ENCODE measurements at places on chromosomes 2 and 18.

DNA sequence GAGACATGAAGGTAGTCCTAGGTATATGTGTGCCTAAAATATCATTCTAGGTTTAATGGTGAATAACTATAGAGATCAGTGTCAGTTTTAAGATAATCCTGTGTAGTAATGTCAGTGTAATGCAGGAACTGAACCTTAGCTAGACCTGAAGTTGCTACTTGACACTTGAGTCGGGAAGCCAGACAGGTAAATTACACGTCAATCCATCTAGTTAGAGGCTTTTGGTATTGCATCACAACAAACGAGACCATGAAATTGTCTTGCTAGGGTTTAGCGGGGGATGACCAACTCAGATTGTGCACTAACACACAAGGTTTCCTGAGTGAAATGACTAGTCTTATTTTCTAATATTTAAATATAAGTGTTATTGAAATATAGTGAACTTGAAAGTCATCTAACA lies 2.0 kb downstream of the YPEL5 start:
- DNase-seq, result no peak

DNA sequence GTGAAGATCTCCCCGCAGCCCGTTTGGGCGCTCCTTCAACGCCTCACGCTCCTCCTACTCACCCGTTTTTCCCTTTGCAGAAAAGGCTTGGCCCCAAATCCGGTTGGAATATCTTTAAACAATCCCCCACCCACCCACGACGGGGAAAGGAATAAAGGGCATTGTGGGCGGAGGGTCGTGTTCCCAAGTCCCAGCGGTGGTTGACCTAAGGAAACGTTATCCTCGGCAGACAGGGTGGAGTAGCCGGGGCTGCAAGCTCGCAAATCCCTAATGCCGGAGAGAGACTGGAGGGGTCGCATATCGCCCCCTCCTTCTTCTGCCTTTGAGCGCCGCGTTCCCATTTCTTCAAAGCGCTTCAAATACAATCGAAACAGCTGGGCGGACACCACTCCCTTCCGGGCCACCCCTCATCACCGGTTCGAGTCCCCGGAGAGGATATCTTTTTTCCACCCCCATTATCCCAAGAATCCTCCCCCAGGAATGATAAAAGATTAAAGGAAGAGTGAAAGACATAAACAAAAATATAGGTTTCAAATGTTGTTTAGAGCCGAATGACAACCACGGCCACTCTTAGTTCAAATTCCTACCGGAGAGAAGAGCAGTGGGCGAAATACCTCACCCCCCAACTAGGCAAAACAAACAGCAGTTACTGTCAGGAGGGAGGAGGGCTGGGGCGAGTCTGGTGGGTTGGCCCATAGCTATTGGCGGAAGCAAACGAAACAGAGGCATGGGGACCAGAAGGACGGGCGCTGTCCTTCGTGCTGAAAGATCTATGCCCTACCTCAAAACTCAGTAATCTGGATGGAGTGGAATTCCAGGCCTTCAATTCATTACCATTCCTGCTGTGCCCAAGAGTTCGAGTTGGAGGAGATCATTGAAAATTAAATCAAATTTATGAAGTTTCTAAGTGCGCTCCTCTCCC lies 2.8 kb upstream of the GAD1 start:
- DNase-seq, result no peak

GRCh38 chr2:64754570-64754969 lies 100.9 kb upstream of the SERTAD2 start:
- DNase-seq, result no peak

DNA sequence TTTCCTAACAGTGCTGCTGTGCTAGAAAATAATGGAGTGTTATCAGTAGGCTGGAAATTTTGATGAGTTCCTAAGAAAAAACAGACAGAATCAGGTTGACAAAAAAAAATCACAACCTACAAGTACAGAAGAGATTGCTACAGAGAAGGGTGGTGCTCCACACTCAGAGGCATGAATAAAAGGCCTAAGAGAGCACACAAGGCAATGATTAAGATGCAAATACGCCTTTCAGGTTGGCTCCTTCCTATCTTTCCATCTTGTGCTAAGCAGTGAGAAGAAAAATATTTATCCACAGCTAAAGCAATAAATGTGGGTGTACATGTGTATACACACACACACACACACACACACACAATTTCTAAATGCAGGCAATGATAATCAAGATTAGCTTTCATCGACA lies 130.6 kb upstream of the UBE2E3 start:
- DNase-seq, result no peak

DNA sequence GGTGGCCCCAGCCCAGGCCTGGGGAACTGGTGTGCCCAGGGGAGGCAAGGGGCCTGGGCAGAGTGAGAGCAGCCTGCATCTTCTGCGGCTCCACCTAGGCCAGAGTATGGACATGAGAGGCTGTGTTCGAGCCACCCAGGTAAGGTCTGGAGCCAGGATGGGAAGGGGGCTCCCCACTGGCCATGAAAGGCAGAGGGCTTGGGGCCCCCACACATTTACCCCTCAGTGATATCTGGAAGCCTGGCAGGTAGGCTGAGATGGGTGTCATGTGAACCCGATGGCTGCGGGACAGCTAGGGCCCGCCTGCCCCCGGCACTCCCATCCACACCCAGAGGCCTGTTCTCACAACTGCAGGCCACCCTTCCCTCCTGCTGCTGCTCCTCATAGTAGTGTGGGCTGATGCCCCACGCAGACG lies 13.2 kb downstream of the ADRA2B start:
- no peak for DNase-seq

DNA sequence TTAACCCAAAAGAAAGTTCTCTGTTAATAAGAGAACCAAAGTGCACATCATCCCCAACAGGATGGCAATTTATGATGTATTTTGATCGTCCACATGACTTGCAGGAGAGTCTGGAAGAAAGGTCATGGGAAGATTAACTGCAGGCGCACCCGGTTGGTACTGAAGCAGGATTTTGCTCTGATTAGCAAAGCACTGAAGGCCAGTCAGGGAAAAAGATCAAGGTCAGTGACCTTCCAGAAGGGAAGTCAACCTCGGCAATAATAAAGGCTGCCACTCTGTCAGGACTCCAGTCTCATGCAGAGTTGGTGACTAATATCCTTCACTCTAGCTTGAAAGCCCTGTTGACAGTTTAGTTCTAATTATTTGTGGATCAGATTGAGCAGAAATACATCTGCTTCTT lies 432.7 kb upstream of the RAB12 start:
- DNase-seq, result no peak

DNA sequence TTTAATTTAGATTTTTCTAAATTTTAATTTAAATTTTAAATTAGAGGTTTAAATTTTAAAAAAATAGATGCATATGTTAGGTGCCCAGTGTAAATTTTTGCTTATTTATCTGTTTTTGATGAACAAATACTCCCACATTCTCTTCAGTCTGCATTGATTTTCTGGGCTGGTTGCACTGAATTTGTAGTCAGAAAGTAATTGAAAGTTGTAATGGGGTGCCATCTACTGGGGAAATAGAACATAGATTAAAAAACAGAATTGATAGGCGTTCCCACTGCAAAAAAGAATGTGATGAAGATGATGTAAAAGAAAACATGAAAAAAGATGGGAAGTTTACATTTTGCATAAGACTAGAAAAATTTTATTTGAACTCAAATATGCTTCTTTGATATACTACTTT lies 51.7 kb upstream of the CCDC85A start:
- peak; percentile 13 for DNase-seq

GRCh38 chr2:203583084-203583695 lies 48.1 kb upstream of the RAPH1 start:
- no peak for DNase-seq

- DNase-seq, result no peak
Observed at GRCh38 chr18:63162271-63163014, 157.1 kb downstream of the BCL2 start.

GRCh38 chr18:75783566-75784281 lies 356.2 kb upstream of the SMIM21 start:
- DNase-seq, result no peak

DNA sequence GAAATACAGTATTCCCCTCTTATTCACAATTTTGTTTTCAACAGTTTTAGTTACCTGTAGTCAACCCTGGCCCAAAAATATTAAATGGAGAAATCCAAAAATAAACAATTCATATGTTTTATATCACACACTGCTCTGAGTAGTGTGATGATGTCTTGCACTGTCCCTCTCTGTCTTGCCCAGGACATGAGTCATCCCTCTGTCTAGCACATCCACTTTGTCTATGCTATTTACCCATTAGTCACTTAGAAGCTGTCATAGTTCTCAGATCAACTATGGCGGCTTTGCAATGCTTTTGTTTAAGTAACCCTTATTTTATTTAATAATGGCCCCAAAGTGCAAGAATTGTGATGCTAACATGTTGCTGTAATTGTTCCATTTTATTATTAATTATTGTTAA lies 380.6 kb upstream of the REG3G start:
- DNase-seq, result no peak

- DNase-seq, result no peak
Observed at GRCh38 chr18:2354292-2354691, 217.0 kb downstream of the METTL4 start.

GRCh38 chr2:135904341-135904989 lies 28.2 kb upstream of the MCM6 start:
- DNase-seq, result no peak

DNA sequence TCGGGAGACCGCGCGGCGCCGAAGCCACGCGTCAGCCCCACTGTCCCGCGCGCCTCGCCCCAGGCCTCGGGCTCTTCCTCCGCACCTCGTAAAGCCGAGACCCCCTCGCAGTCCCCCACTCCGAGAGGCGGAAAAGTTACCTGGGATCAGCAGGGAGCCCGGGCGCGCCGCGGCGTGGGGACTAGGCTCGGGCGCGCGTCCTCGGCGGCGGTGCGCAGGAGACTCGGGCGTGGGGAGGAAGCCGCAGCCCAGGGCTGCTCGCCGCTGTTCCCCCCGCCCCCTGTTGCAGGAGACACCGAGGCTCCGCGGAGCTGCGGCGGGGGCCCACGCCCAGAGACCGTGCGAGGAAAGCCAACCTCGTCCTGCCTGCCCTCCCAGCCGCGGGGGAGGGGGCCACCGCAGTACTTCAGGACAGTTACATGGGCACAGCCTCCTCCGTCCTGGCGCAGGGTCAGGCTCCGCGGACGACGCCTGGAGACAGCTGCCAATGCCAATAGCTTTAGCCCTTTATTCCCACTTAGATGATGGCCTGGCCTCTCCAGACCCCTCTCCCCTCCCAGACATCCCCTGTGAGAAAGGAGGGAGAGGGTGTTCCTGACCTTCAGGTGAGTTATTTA lies at the start of gene EPB41L3:
TSS of gene EPB41L3 (minus strand) at position 225 of the 617 bp plus-strand sequence. CDS start 54,814 bp downstream, outside the sequence.
- no peak for DNase-seq

- no peak for DNase-seq
Observed at GRCh38 chr2:98438190-98439133, 6.2 kb upstream of the INPP4A start.

GRCh38 chr2:139218181-139218580 lies 438.0 kb upstream of the NXPH2 start:
- DNase-seq, result no peak

DNA sequence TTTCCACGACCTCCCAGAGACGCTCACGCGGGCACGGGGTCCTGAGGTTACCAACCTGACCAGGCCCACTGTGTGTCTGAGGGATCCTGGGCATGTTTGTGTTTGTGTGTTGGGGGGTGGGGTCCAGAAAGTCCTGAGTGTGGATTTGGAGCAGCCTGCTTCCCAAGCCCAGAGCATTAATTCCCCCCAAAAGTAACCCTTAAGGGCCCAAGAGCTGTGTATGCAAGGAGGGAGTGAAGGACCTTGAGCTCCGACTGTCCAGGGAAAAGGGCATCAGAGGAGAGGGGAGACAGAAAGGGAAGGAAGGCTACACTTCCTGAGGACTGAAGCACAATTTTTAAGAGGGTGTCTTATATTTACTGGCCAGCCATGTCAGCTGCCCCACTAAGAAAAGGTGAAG lies 5.2 kb upstream of the SIX3 start:
- no peak for DNase-seq

GRCh38 chr2:152097290-152097800 lies 1.5 kb downstream of the CACNB4 start:
- DNase-seq, result no peak

- no peak for DNase-seq
Observed at GRCh38 chr18:23114911-23115310, 20.4 kb upstream of the CABLES1 start.

DNA sequence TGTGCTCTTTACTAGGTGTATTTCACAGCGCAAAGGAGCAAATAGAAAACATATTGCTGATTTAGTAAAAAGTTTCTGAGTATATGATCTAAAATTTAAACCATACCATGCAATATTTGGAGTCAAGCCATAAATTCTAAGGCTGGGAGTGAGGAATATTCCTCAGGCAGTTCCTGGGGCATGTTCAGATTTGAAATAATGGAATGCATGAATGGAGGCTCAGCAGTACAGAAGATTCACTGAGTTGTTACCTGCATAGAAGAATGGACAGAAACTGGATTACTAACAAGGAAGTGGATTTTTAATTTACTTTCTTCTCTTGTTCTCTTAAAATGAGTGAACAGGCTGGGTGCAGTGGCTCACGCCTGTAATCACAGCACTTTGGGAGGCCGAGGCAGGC lies 441.0 kb upstream of the MAP2 start:
- no peak for DNase-seq

GRCh38 chr2:9212661-9213411 lies 6.2 kb downstream of the ASAP2 start:
- DNase-seq, result no peak

- peak; percentile 24 for DNase-seq
Observed at GRCh38 chr2:46776687-46777327, 138.8 kb downstream of the MCFD2 start.

DNA sequence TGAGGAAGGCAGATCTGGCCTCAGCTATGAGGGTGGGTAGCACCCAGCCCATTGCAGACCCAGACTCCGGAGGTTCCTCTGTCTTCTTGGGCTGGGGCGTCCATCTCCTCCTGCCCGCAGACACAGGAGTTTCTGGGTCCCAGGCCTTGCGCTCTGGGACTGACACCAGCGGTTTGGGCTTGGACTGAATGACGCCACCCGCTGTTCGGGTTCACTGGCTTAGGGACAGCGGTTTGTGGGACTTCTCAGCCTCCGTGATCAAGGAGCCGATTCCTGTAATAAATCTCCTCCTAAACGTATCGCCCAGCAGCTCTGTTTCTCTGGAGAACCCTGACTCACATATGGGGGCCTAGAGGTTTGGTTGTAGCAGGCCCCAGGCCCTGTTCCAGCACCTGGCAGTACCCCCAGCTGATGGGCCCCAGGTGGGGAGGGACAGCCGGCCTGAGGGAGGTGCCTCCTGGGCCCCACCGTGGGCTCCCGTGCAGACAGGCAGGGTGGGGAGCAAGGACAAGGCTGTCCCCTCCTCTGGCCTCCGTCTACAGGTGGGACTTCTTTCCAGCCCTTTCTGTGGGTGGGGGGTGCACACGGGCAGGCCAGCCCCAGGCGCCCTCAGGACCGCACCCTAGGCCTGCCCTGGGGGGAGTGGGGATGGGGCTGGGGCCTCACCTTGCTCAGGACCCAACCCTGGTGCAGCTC lies 4.5 kb upstream of the AQP12A start:
- DNase-seq, result no peak
